HepG2 (cell line): ENCODE measurements at places on chromosomes 5 and 9. TPM values are rescaled to one million over a fixed set of nuclear protein-coding genes. Genes with fewer than 3 reads are reported as not detected.

GRCh38 chr5:170182491-170182890 lies 50.3 kb upstream of the C5orf58 start:
- H3K27ac ChIP-seq = no peak overlapping the region
- H3K4me3 ChIP-seq = no peak overlapping the region
- H3K27me3 ChIP-seq = no peaks in the 10 kb centered on the region; the same call in 1 of the 2 replicates
- no peaks in the 10 kb centered on the region for H3K36me3 ChIP-seq

GRCh38 chr9:115444959-115445358 lies 327.0 kb upstream of the TNC start:
- no peaks in the 10 kb centered on the region for H3K27me3 ChIP-seq
- H3K4me3 ChIP-seq = no peak overlapping the region
- H3K36me3 ChIP-seq = no peaks in the 10 kb centered on the region
- H3K4me1 ChIP-seq = no peaks in the 10 kb centered on the region
- no peak for DNase-seq
- no peak overlapping the region for H3K27ac ChIP-seq

GRCh38 chr9:122040561-122041242 lies 52.4 kb downstream of the TTLL11 start:
- DNase-seq = no peak
- H3K4me1 ChIP-seq = peaks cover 13% of the 10 kb centered on the region
- no peaks in the 10 kb centered on the region for H3K36me3 ChIP-seq
- H3K27me3 ChIP-seq = no peaks in the 10 kb centered on the region
- no peak overlapping the region for H3K27ac ChIP-seq
- H3K4me3 ChIP-seq = no peak overlapping the region

- no peaks in the 10 kb centered on the region for H3K4me1 ChIP-seq
- DNase-seq = no peak
- no peak overlapping the region for H3K4me3 ChIP-seq
- H3K27ac ChIP-seq = no peak overlapping the region
- no peaks in the 10 kb centered on the region for H3K36me3 ChIP-seq
These were observed 30.5 kb downstream of the XRCC4 start for GRCh38 chr5:83107692-83108420.

- H3K4me3 ChIP-seq = no peak overlapping the region
- peaks cover 45% of the 10 kb centered on the region for H3K4me1 ChIP-seq
- H3K27me3 ChIP-seq = no peaks in the 10 kb centered on the region
- peak overlapping the region; percentile 99 for H3K27ac ChIP-seq
These were observed 15.2 kb upstream of the NR5A1 start for GRCh38 chr9:124522121-124523098.

- H3K4me1 ChIP-seq = no peaks in the 10 kb centered on the region
- H3K4me3 ChIP-seq = no peak overlapping the region
- peaks cover 3% of the 10 kb centered on the region; the same call in 1 of the 2 replicates for H3K27me3 ChIP-seq
- H3K27ac ChIP-seq = no peak overlapping the region
These were observed 77.4 kb downstream of the CFAP77 start for GRCh38 chr9:132487351-132487791.

GRCh38 chr5:15577831-15578230 lies 77.9 kb downstream of the FBXL7 start:
- no peaks in the 10 kb centered on the region for H3K36me3 ChIP-seq
- H3K4me1 ChIP-seq = no peaks in the 10 kb centered on the region
- H3K4me3 ChIP-seq = no peak overlapping the region
- no peaks in the 10 kb centered on the region for H3K27me3 ChIP-seq

DNA sequence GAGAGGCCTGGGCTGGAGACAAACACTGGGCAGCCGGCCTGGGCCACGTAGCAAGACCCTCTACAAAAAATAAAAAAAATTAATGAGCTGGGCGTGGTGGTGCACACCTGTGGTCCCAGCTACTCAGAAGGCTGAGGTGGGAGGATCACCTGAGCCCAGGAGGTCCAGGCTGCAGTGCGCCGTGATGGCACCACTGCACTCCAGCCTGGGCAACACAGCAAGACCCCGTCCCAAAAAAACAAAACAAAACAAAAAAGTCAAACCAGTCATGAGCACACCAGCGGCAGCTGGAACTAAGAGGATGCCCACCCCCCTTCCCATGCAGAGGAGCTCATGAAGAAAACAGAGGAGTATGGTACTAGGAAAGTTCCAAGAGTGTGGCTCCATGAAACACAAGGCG lies 2.2 kb upstream of the UBAC1 start:
- no peak overlapping the region for H3K27ac ChIP-seq
- H3K4me1 ChIP-seq = peaks cover 34% of the 10 kb centered on the region
- H3K4me3 ChIP-seq = no peak overlapping the region
- H3K36me3 ChIP-seq = no peaks in the 10 kb centered on the region

GRCh38 chr5:140106101-140106500 lies 7.8 kb upstream of the PURA start:
- no peak for DNase-seq
- no peaks in the 10 kb centered on the region for H3K27me3 ChIP-seq

DNA sequence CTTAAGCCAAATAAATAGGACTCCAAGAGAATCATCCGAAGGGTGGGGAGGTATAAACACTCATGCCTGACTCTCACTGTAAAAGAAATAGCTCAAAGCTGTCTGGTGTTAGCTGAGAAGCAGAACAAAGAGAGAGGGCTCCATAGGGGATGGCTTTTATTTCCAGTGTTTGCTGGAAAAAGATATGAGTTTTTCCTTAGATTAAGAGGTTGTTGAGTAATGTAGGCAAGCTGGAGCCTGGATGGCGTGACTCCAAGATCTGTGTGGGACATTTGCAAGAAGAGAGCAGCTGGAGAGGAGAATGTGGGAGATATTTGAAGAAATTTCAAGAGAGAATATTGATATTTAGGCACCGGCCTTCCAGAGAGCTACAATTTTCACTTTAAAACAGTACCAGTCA lies 793.7 kb upstream of the RGMB start:
- no peaks in the 10 kb centered on the region for H3K27me3 ChIP-seq
- H3K4me1 ChIP-seq = no peaks in the 10 kb centered on the region
- no peak overlapping the region for H3K4me3 ChIP-seq
- no peak overlapping the region for H3K27ac ChIP-seq
- DNase-seq = no peak
- H3K36me3 ChIP-seq = no peaks in the 10 kb centered on the region

Gene CCL27
- total RNA-seq = not detected in 2 replicates

Gene FOXD4L6
- 0.11 TPM in 1 of 2 replicates, not detected in the other for total RNA-seq
